Sigmoid colon (tissue), 7 donors: ENCODE measurements at places on chromosomes 4 and X. TPM values are rescaled to one million over a fixed set of nuclear protein-coding genes. Genes with fewer than 3 reads are reported as not detected.

The DDIT4L gene
- total RNA-seq: 6.1 TPM

The AREG gene
- 10.9 TPM for total RNA-seq

The MAGEB1 gene
- total RNA-seq: not detected

GRCh38 chrX:96590403-96590802 is 94.2 kb upstream of the DIAPH2 start:
- no peaks in the 10 kb centered on the region for H3K36me3 ChIP-seq
- no peak for DNase-seq
- H3K4me1 ChIP-seq: no peaks in the 10 kb centered on the region
- H3K4me3 ChIP-seq: no peak overlapping the region
- no peak overlapping the region for H3K27ac ChIP-seq
- H3K27me3 ChIP-seq: no peaks in the 10 kb centered on the region

DNA sequence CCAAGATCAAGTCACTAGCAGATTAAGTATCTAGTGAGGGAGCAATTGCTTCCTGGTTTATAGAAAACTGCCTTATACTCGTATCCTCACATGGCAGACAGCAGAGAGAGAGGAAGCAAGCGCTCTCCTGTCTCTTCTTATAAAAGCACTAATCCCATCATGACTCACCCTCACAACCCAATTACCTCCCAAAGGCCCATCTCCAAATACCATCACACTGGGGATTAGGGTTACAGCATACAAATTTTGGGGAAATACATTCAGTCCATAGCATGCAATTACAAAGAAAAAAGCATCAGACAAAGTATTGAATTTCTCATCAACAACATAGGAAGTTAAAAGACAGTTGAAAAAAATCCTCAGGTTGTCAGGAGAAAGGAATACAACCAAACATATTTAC is 292.6 kb downstream of the IQCM start:
- no peaks in the 10 kb centered on the region for H3K4me1 ChIP-seq
- H3K27me3 ChIP-seq: no peaks in the 10 kb centered on the region
- no peak overlapping the region for H3K4me3 ChIP-seq
- no peak for DNase-seq
- no peaks in the 10 kb centered on the region for H3K36me3 ChIP-seq

- H3K27me3 ChIP-seq: no peaks in the 10 kb centered on the region
- H3K4me1 ChIP-seq: no peaks in the 10 kb centered on the region
- no peaks in the 10 kb centered on the region for H3K36me3 ChIP-seq
- no peak overlapping the region for H3K27ac ChIP-seq
- no peak for DNase-seq
Observed at GRCh38 chr4:150859453-150859852, 155.6 kb downstream of the LRBA start.
